Iris pigment epithelial cell (primary cell): ENCODE measurements at places on chromosomes 3 and 15.

- no peak for DNase-seq
Measured at GRCh38 chr15:77021088-77021481, 26.2 kb downstream of the PSTPIP1 start.

- peak; percentile 65 for DNase-seq
Measured at GRCh38 chr3:133426721-133427120, 26.9 kb downstream of the BFSP2 start.

DNA sequence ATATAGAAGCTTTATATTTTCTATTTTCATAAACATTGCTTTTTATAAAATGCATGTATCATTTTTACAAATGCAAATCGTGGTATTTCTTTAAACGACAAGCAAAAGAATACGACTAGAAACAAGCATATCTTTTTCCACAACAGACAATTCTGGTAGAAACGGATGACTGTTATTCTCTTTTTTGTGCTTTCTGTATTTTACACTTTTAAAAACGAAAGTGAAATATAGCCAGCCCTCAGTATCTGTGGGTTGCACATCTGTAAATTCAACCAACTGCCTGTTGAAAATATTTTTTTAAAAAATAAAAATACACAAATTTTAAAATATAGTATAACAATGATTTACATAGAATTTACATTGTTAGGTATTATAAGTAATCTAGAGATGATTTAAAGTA, 61.3 kb downstream of the PRTG start:
- DNase-seq: no peak

GRCh38 chr15:34647569-34648293, 64.3 kb upstream of the GOLGA8B start:
- no peak for DNase-seq

- DNase-seq: no peak
Measured at GRCh38 chr15:43523646-43524045, 6.2 kb downstream of the MAP1A start.

DNA sequence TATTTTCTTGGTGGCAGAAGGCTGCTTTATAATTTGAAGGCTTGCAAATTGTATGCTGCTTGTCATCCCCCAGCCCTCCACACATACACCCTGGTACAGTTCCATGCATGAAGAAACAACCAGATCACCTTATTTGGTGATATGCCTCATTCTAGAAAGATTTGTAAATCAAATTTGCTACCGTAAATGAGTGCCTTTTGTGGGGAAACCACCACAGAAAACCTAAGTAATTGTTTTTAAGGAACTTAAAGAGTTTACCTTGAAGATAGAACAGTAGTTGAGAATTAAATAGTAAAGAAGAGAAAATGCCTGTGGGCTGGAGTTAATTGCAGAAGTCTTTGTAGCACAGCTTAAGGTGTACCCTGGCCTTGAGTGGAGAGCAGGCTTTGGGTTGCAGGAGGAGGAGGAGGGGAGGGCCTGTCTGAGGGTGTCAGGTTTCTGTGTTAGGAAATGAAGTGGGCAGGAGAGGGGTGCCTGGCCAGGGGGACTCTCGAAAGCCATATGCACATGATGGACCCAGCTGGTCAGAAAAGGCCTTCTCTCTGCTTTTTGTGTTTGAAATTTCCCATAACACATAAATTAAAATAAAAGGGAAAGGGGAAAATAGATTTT, 6.9 kb downstream of the NIPA2 start:
- DNase-seq: peak; percentile 64

GRCh38 chr3:85838921-85839320, 880.1 kb downstream of the CADM2 start:
- DNase-seq: no peak

DNA sequence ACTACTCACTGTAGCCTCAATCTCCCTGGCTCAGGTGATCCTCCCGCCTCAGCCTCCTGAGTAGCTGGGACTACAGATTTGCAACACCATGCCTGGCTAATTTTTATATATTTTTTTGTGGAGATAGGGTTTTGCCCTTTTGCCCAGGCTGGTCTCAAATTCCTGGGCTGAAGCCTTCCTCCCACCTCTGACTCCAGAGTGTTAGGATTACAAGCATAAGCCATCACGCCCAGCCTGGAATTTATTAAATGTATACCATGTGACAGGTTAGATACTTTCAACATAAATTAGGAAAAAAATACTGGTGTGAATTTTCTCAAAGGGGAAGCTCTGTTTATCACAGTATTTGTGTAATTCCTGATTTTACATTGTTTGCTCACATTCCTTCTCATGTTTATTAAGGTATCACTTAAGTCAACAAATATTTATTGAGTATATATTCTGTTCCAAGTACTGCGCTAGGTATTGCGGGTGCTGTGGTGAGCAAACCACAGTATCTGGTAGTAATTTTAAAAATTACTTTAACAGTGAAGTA, 24.8 kb downstream of the PPP4R2 start:
- DNase-seq: no peak
